M059J (cell line): ENCODE measurements at places on chromosomes 13 and 19. TPM values are rescaled to one million over a fixed set of nuclear protein-coding genes. Genes with fewer than 3 reads are reported as not detected.

- peak; percentile 98 for DNase-seq
Measured at GRCh38 chr19:6610934-6611852, 20.2 kb upstream of the CD70 start.

DNA sequence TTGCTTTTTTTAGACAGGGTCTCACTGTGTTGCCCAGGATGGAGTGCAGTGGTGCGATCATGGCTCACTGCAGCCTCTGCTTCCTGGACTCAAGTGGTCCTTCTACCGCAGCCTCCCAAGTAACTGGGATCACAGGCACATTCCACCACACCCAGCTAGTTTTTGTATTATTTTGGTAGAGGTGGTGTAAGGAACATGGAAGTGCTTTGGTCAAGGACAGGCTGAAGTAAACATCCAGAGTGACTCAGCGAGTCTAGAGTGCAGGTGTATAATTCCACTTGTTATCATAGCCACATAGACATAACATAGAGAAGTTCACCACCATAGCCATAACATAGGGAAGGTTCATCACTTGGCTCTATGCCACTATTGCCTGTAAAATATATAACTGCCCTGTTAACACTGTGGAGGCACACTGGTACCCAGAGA is 98.6 kb downstream of the RBM26 start:
- peak; percentile 7 for DNase-seq

DNA sequence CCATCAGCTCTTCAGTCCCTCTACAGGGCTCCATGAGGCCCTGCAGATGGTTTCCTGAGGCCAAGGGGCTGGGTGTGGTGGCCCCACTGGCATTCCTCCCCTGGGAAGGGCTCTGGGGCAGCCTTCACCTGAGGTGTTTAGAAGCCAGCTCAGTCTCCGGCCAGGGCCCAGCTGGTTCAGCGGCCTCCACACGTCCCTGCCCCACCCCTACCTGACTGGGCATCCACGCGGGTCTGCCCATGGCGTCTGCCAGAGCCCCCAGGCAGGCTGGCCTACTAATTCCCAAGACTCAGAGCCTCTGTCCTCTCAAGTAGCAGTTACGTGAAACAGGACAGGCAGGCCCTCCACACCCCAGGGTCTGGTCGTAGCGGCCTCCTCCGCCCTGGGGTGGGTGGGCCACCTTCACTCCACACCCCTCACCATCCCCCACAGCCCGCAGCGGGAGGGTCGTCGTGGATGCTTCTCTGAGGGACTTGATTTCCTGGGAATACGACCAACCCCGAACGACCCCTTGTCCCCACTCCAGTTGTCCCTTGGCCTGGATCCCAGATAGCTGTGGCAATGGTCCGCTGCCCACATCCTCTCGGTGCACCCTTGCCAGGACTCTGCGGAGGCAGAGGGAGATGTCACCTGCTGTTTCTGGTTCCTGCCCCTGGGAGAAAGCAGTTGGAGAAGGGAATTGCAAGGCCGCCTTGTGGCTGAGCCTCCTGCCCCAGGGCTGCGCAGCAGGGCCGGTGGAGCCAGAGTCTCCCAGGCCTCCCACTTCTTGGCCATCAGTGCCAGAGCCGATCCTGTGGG is 24.3 kb downstream of the CAPN12 start:
- DNase-seq: peak; percentile 65

- peak; percentile 5 for DNase-seq
Measured at GRCh38 chr13:106424805-106425204, 110.7 kb downstream of the EFNB2 start.

DNA sequence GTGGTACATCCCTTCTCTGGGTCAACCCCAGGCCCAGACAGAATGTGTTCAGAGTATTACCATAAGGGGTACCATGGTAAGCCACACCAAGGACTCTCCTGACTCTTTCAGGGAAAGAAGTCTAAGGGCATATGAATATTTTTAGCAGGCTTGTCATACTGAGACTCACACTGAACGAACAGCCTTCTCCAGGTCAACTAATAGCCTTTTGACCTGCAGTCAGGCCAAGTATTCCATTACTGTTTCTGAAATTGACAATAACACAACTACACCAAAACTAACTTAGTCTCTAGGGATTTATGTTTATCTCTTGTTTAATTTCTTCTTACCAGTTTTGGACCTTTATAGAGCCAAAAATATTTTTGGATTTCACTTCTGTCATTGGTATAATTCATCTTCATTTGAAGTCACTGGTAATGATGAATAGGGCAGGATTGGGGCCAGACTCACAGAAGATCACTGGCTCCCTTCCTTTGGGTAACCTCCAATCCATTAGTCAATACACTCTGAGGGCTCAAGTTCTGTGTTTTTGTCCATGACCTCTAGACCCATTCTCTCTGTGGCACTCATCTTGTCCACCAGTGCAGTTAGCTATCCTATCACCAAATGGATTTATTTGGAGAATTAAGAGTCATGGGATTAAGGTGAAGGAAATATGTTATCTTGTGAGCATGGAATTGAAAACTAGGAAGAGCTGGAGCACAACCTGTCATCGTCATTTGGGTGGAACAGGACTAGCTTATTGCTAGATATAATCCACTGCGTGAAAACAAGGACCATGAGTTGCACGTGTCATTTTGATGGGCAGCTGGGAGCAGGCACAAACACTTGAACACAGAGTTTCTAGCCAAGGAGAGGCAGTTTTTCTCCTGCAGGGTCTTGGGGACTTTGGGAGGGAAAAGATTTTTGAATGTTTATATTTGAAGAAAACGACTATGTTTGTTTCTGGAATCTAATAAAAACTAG is 313.3 kb downstream of the DCLK1 start:
- no peak for DNase-seq

- DNase-seq: no peak
Measured at GRCh38 chr19:33914599-33914998, 117.9 kb downstream of the KCTD15 start.

- DNase-seq: no peak
Measured at GRCh38 chr19:7434391-7434790, 54.4 kb downstream of the PEX11G start.

DNA sequence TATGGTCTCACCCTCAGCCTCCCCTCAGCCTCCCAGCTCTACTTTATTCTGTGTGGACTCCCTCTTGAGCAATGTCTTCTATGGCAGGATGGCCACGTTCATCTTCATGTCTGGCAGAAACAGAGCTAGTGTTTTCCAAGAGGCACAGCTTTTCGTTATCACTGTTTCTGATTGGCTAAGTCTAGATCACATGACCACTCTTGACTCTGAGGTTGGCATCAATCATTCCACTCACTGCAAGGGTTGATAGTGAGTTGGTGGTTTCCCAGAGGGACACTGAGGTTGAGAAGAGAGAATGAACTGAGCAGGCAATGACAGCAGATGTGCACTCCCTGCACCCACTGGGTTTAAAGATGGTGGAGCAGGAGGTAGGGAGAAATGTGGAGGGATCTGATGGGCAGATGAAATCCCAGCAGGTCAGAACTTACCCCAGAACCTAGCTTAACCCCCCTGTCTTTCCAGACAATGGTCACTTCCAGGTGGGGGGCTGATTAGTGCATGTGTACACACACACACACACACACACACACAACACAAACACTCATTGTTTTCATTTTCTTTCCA is 26.3 kb upstream of the UQCRFS1 start:
- no peak for DNase-seq

DNA sequence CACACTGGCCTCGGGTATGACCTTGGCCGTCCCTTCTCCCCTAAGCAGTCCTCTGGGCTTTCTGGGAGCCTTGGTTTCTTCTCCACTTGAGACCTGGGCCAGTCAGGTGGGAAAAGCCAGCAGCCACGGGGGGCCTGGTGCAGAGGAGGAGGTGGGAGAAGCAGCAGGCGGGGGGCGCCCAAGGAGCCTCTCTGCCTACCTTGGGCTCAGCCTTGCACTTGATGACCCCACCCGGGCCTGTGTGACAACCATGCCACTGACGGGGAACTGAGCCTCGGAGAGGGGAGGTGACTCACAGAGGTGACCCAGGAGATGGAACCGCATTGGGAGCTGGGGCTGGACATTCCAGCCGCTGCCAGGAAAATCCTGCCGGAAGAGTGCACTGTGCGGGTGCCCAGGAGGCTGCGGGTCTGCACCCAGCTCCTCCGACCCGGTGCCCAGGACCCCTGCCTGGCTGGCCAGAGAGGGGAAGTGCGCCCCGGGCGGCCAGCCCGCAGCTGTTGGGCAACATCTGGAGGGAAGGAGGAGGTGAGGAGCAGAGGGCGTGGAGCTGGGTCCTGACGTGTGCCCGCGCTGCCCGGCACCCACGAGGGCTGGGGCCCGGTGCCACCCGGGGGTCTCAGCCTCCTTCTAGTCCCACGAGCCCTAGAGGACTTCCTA is 23.4 kb upstream of the SLC7A10 start:
- peak; percentile 63 for DNase-seq

DNA sequence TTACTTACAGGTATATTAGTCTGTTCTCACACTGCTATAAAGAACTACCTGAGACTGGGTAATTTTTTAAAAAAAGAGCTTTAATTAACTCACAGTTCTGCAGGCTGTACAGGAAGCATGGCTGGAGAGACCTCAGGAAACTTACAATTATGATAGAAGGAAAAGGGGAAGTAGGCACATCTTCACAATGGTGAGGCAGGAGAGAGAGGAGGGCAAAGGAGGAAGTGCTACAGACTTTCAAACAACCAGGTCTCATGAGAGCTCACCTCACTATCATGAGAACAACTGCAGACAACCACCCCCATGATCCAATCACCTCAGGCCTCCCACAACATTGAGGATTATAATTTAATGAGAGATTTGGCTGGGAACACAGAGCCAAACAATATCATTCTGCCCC is 511.7 kb downstream of the SLITRK6 start:
- DNase-seq: no peak

- DNase-seq: no peak
Measured at GRCh38 chr19:48833049-48833448, 3.2 kb downstream of the HSD17B14 start.

DNA sequence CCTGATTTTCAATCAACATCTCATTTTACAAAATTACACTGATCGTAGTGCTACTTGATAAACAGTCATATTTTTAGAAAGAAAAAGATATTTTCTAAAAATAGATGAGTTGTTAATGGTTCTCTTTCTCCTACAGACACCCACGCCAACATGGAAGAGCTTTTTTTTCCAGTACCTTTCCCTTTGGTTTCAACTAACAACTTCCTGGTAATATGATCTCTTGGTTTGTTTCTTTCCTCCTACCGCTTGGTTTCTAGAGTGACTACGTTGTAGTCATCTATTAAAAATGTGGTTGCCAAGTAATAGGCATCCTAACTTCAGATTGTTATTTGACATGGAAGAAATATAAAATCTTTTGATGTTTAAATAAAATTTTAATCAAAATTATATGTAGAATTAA is 189.0 kb downstream of the LACC1 start:
- DNase-seq: peak; percentile 91

DNA sequence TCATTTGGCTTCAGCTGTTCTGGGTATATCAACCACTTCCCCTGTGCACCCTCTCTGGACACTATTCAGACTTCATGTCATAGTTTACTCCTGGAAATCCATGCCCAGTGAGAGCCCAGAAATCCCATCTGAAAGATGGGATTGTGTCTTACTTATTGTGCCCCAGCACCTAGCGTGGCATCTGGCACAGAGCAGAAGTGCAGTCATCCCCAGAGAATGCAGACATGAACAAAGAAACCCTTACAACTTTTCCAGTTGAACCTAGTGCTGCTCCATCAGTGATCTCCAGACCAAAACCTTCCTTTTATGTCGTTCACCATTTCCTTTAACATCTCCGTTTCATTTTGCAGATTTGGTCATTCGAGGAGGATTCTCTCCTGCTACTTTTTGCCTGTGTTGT is 60.6 kb downstream of the MBNL2 start:
- DNase-seq: peak; percentile 56

DNA sequence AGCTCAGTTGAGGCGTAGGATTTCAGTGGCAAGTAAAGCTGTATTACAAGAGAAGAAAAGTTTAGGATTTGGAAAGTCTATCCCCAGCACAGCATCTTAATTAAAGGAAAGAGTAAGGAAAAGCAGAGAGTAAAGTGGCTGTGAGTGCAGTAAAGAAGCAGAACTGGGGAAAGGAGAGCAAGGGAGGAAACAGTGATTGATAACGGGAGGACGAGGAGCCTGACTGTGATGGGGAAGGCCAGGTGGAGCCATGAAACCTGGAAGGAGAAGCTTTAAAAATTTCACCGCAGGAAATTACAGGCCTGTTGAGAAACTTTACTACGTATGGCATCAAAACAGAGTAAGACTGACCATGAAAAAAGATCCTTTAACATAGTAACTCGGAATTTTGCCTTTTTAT is 175.6 kb downstream of the SHISA2 start:
- DNase-seq: no peak

DNA sequence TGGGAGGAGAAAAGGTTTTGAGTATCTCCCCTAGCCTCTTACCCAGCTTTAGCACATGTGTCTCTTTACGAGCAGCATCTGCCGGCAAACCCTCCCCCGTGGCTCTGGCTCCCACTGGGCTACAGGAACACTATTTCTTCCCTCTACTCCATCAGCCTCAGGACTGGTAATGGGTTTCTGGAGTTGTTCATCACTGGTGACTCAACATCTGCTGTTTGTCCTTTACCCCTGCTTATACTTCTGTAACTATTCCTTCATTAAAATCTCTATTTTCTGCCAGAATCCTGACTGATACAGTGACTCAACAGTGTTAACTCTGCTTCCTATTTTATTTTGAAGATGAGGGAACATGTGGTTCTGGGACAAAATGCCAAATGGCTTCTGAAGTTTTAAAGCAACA is 437.3 kb upstream of the HTR2A start:
- DNase-seq: peak; percentile 74

- no peak for DNase-seq
Measured at GRCh38 chr19:46186101-46186716, 38.2 kb downstream of the IGFL2 start.

DNA sequence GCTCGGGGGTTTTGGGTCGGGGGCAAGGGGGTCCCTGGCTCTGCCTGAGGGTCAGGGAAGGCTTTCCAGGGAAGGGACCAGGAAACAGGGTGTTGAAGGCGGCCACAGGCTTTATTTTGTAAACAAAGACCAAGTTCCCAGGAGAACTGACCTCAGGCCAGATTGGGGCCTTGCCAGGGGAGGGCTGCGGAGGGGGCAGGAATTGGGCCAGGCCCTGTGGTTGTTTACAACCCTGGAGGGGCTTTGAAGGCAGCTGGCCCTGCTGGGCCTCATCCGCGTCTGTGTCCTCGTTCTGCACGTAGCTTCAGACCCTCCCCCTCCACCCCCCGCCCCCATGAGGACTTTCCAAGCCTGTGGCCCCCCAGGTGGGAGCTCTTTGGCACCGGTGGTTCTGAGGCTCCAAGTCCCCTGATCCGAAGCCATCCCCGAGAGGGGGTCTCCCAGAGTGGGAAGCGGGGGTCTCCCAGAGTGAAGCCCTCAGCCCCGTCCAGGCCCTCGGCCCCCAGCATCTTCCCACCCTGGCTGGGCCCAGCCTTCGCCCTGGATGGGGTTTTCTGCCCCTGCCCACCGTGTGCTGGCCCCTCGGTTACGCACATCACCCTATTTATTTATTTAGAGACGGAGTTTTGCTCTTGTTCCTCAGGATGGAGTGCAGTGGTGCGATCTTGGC is 13.5 kb upstream of the BSG start:
- DNase-seq: peak; percentile 65

GRCh38 chr19:30320466-30320865 is 51.7 kb upstream of the ZNF536 start:
- DNase-seq: no peak

GRCh38 chr19:56271151-56271550 is 1.4 kb upstream of the EDDM13 start:
- no peak for DNase-seq

Gene LILRB1
- not detected in 2 replicates for total RNA-seq

Gene RNF126
- total RNA-seq: 33.6 and 53.8 TPM in 2 replicates

Gene CBY2
- total RNA-seq: not detected in 2 replicates

Gene ZNF763
- total RNA-seq: 0.76 and 2.4 TPM in 2 replicates

Gene EID2B
- 7.4 and 8.9 TPM in 2 replicates for total RNA-seq

Gene RGS9BP
- total RNA-seq: 0.66 and 1.1 TPM in 2 replicates

Gene TLE2
- total RNA-seq: not detected in 2 replicates

Gene FGF14
- total RNA-seq: not detected in 2 replicates

Gene NLRP7
- not detected in 2 replicates for total RNA-seq

Gene C1QTNF9B
- not detected in 2 replicates for total RNA-seq

Gene RYR1
- total RNA-seq: not detected in 2 replicates

Gene ZNF492
- total RNA-seq: not detected in 2 replicates
